Ascending aorta (tissue), 2 donors: ENCODE measurements at places on chromosomes 4 and X.

DNA sequence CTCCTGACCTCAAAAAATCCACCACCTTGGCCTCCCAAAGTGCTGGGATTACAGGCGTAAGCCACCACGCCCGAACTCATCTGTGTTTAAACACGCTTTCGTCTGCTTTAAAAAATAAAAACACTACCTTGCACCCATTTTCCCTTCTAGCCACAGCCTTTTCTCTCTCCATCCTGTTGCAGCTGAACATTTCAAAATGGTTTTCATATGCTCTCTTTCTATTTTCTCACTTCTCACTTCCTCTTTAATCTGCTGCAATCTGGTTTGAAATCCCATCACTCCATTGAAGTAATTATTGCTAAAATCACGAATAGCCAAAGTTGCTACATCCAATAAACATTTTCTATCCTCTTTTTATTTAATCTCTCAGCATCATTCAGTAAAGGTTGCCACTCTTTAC is 70.0 kb downstream of the DCHS2 start:
- H3K36me3 ChIP-seq = no peaks in the 10 kb centered on the region
- H3K4me3 ChIP-seq = no peak overlapping the region

GRCh38 chrX:132407691-132408090 is 81.1 kb downstream of the MBNL3 start:
- no peaks in the 10 kb centered on the region for H3K4me1 ChIP-seq
- H3K27me3 ChIP-seq = no peaks in the 10 kb centered on the region
- H3K36me3 ChIP-seq = no peaks in the 10 kb centered on the region
- no peak overlapping the region for H3K27ac ChIP-seq

DNA sequence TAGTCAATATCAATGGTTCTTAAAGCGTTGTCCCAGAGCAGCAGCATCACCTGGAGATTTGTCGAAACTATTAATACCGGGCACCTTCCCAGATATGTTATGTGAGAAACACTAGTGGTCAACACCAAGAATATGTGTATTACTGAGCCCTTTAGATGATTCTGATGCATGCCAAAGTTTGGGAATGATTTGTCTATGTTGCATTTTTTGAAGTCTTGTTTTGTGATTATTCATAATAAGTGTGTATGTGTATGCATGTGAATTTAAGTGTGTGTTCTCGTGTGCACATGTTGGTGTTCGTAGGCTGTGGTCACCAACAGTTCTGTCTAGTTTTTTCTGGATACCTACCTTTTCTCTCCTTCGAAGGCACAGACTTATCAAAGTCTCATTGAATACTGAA is 749.4 kb downstream of the GRID2 start:
- no peak overlapping the region for H3K4me3 ChIP-seq
- H3K27me3 ChIP-seq = no peaks in the 10 kb centered on the region
- H3K4me1 ChIP-seq = no peaks in the 10 kb centered on the region
- H3K27ac ChIP-seq = no peak overlapping the region

GRCh38 chrX:13607996-13608365 is 38.6 kb downstream of the EGFL6 start:
- no peak overlapping the region for H3K27ac ChIP-seq
- H3K4me3 ChIP-seq = no peak overlapping the region
- DNase-seq = no peak
- H3K4me1 ChIP-seq = no peaks in the 10 kb centered on the region

DNA sequence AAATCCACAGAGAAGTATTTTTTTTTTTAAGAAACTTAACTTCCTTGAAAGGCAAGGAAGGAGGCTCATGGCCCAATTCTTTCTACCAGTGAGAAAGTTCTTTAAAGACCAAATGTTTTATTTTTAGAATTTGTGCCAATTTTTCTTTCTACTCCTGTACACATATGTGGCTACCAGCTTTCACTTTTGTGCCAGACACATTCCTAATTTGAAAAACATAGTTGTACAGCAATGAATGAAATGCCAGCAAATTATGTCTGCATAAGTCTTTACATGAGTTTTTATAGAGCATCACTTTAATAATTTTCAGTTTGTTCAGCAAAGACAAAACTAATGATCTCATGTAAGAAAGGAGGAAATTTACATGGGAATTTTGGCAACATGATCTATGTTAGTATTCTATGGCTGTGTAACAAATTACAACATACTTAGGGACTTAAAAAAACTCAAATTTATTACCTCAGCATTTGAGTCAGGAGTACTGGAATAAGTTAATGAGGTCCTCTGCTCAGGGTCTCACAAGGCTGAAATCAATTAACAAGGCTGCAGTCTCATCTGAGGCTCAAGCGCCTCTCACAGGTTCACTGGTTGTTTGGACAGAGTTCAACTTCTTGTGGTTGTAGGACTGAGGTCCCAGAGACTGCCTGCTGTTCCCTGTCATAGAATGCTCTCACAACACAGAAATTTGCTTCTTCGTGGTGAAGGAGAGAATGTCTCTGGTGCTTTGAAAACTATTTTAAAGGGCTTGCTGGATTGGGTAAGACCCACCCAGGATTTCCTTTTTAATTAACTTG is 678.2 kb upstream of the FAM241A start:
- no peaks in the 10 kb centered on the region for H3K36me3 ChIP-seq
- no peak overlapping the region for H3K27ac ChIP-seq
- no peaks in the 10 kb centered on the region for H3K27me3 ChIP-seq

DNA sequence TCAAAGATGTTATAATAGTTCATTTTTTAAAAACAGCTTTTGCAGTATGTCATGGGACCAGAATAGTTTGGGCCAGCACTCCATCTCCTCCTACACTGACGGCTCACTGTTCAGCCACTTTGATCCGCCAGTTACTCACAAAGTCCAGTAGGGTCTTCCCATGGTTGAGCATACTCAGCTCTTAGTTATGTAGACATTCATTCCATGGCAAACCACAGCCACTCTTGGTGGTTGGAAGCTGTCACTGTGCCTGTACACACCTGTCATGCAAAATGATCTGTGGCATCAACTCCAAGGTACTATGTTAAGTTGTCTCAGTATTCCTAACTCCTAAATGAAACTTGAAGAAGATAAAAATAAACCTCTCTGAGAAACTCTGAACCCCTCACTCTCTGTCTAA is 127.2 kb downstream of the NR3C2 start:
- no peaks in the 10 kb centered on the region for H3K27me3 ChIP-seq
- H3K27ac ChIP-seq = no peak overlapping the region
- H3K4me1 ChIP-seq = peaks cover 3% of the 10 kb centered on the region
- H3K4me3 ChIP-seq = no peak overlapping the region
- no peaks in the 10 kb centered on the region for H3K36me3 ChIP-seq

DNA sequence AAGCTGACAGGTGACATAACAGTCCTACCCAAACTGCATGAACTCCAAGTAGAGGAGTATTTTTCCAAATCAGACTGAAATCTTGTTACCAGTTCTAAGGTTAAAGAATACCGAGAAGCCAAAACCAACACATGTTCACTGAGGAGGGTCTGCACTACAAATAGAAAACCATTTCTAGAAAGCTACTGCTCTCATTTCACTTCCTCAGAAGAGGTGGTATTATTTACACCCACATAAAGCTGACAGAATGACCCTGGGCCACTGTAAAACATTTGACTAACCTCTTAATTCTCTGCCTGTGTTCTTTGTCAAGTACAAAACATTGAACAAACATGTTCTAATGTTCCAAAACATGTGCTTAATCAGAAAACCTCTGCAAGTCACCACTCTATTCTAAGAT is 95.8 kb downstream of the IQCM start:
- no peak overlapping the region for H3K4me3 ChIP-seq
- no peak overlapping the region for H3K27ac ChIP-seq
- H3K36me3 ChIP-seq = no peaks in the 10 kb centered on the region
- H3K27me3 ChIP-seq = no peaks in the 10 kb centered on the region
- no peak for DNase-seq

- H3K36me3 ChIP-seq = no peaks in the 10 kb centered on the region
- no peak overlapping the region for H3K4me3 ChIP-seq
- H3K27me3 ChIP-seq = no peaks in the 10 kb centered on the region
- H3K4me1 ChIP-seq = no peaks in the 10 kb centered on the region
- no peak overlapping the region for H3K27ac ChIP-seq
Measured at GRCh38 chr4:17717301-17717700, 64.1 kb downstream of the FAM184B start.

DNA sequence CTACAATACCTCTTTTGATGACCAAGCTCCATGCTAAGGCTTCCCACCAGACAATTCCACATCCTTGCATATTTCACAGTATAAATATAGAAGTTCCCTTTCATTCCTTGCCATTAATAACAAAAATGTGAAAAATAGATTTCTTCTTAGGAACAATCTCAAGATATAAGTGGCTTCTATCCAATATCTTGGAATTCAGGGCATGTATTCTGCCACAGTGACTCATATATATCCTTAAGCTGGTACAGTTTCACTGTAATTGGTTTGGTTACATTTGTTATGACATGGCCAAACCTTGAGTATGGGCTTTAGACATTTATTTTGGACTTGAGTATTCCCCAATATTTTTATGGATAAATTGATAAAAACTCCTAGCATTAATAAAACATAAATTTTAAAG is 181.7 kb upstream of the DDX53 start:
- no peaks in the 10 kb centered on the region for H3K36me3 ChIP-seq
- H3K4me3 ChIP-seq = no peak overlapping the region
- H3K4me1 ChIP-seq = no peaks in the 10 kb centered on the region
- H3K27ac ChIP-seq = no peak overlapping the region
- DNase-seq = no peak

GRCh38 chr4:115418635-115419396 is 305.4 kb upstream of the NDST4 start:
- H3K4me1 ChIP-seq = no peaks in the 10 kb centered on the region
- no peaks in the 10 kb centered on the region for H3K36me3 ChIP-seq
- H3K27me3 ChIP-seq = no peaks in the 10 kb centered on the region
- no peak overlapping the region for H3K27ac ChIP-seq

DNA sequence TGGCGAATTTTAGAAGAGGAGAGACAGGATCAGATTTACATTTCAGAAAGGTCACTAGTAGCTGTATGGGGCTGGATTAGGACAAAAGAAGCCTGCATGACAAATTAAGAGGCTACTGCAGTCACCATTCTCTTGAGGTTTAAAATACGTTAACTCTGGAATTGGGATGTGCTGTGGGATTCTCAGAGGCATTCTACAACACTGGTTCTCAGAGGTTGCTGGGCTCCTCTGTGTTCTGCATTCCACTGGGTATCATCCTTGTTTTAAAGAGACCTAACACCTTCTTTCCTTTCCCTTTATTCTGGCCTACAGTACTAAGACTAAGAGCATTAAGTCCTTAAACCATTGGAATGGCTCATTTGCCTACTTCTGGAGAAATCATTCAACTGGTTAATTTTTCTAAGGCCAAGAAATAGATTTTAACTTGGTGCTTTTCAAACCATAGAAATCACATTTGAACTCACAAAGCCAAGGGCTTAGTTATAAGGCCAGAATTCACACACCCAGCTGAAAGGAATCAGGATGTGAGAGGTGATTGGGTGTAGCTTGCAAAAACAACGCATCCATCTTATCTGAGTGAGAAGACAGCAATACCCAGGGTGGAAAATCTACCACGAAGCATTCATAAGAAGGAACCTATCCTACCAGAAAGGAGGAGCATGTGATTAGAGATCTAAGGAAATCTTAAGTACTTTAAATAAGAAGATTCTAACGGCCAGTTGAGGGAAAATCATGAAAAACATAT is 116.6 kb downstream of the SHISA3 start:
- no peak overlapping the region for H3K4me3 ChIP-seq
- no peaks in the 10 kb centered on the region for H3K36me3 ChIP-seq
- DNase-seq = no peak
- H3K27me3 ChIP-seq = no peaks in the 10 kb centered on the region
- no peaks in the 10 kb centered on the region for H3K4me1 ChIP-seq
- H3K27ac ChIP-seq = no peak overlapping the region

GRCh38 chr4:71304289-71304850 is 34.5 kb upstream of the SLC4A4 start:
- H3K27ac ChIP-seq = no peak overlapping the region
- H3K27me3 ChIP-seq = no peaks in the 10 kb centered on the region
- H3K4me3 ChIP-seq = no peak overlapping the region
- no peaks in the 10 kb centered on the region for H3K4me1 ChIP-seq

GRCh38 chr4:68499021-68499420 is 51.8 kb downstream of the TMPRSS11E start:
- no peak overlapping the region for H3K4me3 ChIP-seq
- H3K36me3 ChIP-seq = no peaks in the 10 kb centered on the region
- no peaks in the 10 kb centered on the region for H3K4me1 ChIP-seq
- no peaks in the 10 kb centered on the region for H3K27me3 ChIP-seq
- no peak overlapping the region for H3K27ac ChIP-seq
- no peak for DNase-seq

DNA sequence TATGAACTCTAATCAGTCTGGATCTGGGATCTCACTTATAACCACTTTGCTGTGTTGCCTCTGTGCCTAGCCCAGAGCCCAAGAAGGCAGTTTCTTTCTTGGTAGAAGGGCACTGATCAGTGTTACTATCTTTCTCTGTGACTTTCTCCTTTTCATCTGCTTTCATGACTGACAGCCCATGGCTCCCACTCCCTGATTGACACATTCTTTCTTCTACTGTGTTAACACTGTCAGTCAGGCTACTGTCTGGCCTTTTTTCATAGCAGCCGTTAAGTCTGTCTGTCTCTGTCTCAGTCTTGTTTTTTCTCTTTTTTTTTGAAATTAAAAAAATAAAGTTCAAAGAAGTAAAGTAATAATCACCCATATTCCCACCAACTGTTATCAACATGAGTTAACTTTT is 210.6 kb downstream of the GPC3 start:
- no peaks in the 10 kb centered on the region for H3K4me1 ChIP-seq
- H3K36me3 ChIP-seq = no peaks in the 10 kb centered on the region
- no peak overlapping the region for H3K27ac ChIP-seq
- no peak for DNase-seq
- no peak overlapping the region for H3K4me3 ChIP-seq

DNA sequence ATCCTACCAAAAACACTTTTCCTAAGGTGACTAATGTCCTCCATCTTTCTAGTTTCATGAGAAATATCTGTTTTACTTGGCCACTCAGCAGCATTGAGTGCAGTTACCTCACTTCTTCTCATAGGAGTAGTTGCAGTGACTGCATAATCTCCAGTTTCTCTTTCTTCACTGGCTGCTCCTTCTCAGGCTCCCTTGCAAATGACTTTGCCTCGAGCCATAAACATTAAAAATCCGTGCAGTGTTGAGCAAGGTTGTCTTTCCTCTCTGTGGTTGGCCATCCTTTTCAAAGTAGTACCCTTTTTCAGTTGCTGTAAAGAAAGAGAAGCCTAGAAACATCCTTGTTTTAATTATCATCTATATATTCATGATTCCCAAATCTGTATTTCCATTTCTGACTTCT is 10.2 kb upstream of the PRKG2 start:
- no peak overlapping the region for H3K27ac ChIP-seq
- DNase-seq = no peak

DNA sequence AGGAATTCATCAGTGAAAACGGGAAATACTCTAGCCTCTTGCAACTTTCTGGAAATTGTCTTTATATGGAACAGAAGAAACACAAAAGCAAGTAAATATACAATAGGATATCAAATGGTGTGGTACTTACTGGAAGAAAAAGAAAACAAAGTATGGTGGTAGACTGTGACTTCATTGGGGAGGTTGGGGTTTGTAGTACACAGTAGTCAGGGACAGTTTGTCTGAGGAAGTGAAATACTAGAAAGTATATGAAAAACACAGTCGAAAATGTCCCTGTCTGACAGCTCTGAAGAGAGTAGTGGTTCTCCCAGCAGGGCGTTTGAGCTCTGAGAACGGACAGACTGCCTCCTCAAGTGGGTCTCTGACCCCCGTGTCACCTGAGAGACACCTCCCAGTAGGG is 390.0 kb upstream of the NWD2 start:
- no peak overlapping the region for H3K4me3 ChIP-seq
- H3K4me1 ChIP-seq = no peaks in the 10 kb centered on the region
- no peaks in the 10 kb centered on the region for H3K36me3 ChIP-seq
